ENCODE measurements at places on chromosomes 3 and 15.

GRCh38 chr3:86029590-86029989, 961.4 kb downstream of the VGLL3 start:
- DNase-seq = no peak

DNA sequence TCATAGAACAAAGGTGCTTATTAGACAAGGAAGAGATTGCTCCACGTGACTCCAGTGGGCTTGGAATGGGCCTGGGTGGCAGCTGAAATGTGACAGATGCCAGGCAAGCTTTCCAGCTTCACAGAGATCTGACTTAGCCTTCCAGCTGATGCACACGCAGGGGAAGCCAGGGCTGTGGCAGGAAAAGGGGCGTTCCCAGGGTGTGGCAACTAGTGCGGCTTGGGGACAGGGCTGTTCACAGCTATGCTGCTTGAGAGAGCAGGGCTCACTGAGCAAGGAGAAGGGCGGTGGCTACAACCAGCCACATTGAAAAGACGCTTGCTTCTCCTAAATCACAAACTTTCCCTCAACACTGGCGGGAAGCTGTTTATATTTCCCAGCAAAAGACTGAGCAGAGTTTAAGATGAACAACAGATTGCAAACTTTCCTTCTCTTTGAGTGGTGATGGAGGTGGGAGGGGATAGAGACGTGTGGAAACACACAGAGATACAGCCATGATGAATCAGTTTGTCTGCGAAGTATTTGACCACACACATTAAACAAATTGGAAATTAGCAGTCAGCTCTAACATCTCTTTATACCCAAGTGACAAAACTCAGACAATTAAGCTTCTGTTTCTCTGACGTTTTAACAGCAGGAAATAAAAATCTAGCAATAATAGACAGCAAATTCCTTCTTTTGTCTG, 127.5 kb downstream of the BDH1 start:
- no peak for DNase-seq

DNA sequence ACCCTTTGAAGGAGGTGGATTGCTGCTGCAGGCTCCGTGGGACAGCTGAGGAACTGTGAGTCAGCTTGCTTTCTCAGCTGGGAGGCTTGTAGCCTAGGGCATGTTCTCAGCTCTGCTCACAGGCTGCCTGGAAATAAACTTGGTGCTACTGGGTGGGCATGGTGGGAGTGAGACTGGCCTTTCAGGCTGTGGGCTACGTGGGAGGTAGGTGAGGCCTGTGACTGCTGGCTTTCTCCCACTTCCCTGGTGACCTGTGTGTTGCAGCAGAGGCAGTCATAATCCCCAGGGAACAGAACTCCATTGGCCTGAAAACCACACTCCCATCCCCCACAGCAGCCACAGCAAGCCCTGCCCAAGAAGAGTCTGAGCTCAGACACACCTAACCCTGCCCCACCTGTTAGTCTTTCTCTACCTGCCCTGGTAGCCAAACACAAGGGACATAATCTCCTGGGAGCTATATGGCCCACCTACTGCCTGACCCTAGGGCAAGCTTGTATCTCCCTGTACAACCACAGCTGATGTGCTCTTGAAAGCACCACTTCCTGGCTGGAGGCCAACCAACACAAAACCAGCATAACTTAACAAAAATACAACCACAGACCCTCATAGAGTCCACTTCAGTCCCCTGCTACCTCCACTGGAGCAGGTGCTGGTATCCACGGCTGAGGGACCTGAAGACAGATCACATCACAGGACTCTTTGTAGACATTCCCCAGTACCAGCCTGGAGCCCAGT, 236.5 kb downstream of the SQOR start:
- no peak for DNase-seq

DNA sequence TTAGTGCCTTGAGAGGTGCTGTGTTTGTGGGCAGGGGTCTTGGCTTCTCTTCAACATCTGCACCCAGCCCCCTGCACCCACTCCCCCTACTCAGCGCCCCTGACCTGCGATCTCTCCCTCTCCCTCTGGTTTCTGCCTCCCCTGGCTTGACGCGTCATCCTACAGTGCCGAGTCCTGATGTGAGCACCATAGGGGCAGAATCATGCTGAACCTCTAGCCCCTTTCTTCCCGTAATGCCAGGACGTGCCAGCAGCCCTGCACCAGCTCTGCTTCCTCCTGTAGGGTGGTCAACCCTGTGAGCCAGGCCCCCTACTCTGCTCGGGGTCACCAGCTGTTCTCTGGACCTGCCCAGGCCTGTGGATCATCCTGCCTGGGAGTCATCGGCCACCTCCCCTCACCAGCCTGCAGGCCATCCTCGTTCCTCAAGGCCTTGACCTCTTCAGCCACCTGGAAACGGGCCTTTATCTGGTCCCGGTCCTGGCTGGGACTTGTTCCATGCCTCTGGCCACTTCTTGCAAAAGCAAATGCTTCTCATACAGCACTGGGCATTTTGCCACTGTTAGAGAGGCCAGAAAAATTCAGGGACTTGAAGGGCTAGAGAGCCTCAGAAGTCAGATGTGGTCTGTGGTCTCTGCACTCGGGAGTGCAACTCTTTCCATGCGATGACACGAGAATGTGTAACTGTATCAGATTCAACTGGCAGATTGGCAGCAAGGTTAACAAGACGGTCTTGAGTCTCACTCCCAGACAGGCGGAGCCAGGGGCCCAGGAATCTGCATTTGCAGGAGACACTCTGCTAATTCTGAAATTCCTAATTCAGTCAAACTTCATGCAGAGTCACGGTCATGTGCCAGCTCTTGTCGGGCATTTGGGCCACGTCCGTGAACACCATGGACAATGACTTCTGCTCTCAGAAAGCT, 16.7 kb upstream of the KLF15 start:
- peak; percentile 5 for DNase-seq

DNA sequence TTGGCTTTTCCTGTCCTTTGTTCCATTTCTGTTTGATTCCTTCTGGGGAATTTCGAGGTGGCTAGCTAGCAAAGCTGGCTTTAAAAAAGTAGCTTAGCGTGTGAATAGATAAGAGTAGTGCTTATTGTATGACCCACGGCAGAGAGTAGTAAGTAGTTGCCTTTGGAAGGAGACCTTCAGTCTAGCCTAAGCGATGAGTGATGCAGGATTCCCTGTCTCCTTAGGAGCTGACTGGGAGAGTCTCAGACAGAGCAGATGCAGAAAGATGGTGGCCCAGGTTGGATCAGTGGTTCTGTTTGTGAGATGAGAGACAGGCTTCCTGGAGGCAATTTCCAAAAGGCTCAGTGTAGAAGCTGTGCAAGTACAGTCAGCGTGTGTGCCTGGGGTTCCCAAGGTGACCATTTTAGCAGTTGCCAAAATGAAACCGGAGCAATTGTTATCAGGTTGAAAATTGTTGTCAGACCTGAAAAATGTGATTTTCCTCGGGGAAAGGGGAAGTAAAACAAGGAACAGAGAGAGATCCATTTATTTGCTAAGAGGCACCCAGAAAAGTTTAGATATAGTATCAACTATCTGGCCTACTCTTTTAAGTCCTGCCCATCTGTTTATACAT, 681 bp upstream of the IL5RA start:
- DNase-seq = no peak

GRCh38 chr3:32586356-32586755, 15.7 kb upstream of the DYNC1LI1 start:
- DNase-seq = no peak

DNA sequence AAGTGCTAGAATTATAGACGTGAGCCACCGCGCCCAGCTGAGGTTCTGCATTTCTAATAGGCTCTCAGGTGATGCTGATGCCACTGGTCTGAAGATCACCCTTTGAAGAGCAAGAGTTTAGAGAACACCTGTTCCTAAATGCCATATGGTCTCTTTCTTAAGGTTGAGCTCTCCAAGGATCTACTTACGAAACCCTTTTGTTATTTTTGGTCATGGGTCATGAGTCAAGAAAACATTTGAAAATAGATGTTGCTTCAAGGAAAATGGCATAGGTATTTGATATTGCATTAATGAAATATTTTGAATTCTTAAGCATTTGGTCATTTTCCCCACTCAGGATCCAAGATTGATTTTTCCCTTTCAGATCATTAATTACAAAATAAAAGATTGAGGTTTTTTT, 74.7 kb upstream of the SOX2 start:
- DNase-seq = no peak

GRCh38 chr15:70854666-70854976, 664 bp upstream of the LARP6 start:
- no peak for DNase-seq

- DNase-seq = no peak
Observed at GRCh38 chr3:172324611-172325203, 123.5 kb downstream of the GHSR start.

DNA sequence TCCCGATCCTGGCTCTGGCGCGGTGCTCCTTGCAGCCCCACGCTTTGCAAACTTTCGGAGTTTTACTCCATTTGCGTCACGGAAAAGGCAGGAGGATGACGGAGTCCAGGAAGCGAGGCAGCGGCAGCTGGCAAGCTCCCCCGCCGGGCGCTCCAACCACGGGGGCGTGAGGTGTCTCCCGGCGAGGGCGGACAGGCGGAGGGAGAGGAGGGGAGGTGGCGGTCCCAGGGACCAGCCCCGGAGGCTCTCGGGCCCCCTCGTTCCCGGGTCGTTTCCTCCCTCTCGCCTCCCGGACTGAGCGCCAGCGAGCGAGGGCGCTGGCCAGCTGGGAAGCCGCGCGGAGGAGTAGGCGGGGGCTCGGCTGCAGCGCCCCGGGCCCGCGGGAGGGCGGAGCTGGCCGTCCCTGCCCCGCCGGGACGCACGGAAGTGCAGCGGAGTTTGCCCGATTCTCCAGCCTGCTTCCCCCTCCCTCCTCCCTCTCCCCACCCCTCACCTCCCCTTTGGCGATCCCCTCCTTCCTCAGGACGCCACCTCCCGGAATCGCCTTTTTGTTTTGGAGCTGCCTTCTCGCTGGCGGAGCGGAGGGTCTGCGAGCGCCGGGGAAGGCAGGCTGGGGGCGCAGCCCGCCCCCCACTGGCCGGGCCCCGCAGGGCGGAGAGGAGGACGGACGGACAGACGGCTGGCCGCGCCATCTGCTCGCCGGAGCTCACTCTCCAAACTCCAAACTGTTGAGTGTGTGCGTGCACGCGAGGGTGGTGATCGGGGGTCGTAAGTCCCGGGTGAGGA, at the start of gene SNX33:
TSS of gene SNX33 (plus strand) at position 543 of the 786 bp plus-strand sequence. CDS start 1,191 bp downstream, outside the sequence.
- DNase-seq = peak; percentile 32

DNA sequence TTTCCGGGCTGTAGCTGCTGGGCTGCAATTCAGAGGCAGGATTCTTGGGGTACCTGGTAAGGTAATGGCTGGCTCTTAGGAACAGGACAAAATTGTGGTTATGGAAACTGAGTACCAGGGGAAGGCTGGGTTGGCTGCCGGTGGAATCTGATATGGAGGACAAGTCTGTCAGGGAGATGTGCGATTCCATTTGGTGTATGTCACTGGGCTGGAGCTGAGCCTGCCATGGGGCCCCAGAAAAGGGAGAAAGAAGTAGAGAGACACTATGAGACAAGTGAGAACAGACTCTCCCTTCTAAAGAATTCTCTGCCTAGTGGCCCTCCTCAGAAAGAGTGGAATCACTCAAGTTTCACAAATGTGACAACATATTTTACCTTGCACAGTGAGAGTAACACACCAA, 368.2 kb upstream of the ROPN1 start:
- DNase-seq = no peak

GRCh38 chr3:119239206-119239820, 1.4 kb downstream of the B4GALT4 start:
- DNase-seq = no peak

DNA sequence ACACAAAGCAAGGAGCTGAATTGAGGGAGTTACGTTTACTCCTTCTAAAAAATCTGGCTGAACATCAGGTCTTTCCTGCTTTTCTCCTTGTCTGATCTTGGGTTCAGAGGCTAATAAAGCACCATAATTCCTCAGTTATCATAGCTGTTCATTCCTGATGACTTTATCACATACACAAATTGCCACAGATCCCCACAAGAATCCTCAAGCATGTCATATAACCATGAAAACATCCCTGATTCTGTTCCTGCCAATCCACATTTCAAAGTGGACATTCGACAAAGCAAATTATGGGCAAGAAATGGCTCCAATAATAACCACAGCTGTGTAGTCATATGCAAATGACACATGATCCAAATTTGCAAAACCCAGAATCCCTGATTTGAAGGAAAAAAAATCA, 321.3 kb downstream of the MEX3B start:
- no peak for DNase-seq

GRCh38 chr3:161051856-161052255, 53.3 kb downstream of the B3GALNT1 start:
- DNase-seq = no peak

GRCh38 chr15:36331531-36332275, 247.7 kb upstream of the CDIN1 start:
- DNase-seq = no peak

- DNase-seq = peak; percentile 40
Observed at GRCh38 chr15:98649472-98650416, 1.4 kb downstream of the IGF1R start.
